ENCODE measurements at places on chromosomes 16 and 17.

DNA sequence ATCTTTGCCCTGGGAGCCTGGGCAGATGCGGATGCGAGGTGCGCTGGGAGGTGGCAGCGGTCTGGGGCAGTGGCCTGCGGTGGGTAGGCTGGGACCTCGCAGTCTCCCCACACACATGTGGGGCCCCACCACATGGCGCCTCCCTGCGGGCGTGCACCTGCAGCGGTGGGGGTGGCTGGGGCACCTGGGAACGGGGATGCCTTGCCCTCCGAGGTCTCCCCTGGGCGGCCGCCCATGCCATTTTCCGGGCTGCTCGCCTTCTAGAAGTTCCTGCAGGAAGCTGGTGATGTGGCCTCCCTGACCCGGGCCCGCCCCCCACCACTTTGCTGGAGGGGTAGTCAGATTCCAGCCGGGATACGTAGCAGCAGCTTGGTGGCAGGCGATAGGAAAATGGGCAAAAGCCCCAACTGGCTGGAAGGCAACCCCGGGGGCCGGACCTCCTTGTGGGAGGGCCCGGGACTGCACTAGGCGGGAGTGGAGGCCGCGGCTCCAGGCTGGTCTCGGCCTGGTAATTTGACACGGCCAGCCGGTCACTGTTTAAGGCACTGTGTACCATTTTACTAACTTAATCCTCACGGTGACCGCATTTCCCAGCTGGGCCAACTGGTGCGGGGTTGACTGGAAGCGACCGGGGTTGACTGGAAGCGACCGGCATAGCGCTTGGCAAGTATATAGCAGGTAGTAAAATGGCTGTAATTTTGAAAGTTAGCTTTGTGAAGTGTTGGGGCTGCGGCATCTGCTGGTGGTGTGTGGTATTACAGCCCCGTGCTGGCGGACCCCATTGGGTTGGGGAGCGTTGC is 38.5 kb downstream of the IGF2BP1 start:
- peak; percentile 24 for DNase-seq

DNA sequence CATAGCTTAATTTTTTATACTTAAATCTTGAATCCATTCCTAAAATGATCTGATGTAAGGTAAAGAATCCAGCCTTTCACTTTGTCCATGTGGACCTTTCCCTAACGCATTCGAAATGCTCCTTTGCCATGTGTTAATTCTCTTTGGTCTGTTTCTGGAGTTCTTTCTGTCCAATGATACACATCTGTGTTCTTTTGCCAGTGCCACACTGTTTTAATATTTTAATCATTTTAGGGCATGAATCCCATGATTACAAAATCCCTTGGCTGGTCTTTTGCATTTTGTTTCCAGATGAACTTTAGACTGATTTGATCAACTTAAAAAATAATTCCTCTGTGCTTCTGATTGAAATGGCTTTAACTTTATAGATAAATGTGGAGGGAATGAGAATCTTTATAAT is 74.1 kb downstream of the NTN1 start:
- DNase-seq = no peak

DNA sequence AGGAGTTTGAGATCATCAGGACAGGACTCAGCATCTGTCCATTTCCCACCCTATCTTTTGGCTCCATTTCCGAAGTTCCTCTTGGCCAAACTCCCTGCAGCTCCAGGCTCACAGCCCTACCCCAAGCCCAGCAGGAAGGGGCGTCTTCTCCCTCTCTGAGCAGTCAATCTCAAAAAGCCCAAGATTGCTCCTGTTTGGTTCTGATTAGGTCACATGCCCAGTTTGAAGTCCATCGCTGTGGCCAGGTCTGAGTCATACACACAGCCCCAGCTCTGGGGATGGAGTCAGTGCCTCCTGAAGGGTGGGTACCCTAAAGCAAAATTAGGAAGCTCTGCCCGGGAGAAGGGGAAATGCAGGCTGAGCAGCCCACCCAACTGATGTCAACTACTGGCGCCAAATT is 23.9 kb downstream of the SNX20 start:
- no peak for DNase-seq

GRCh38 chr16:86637744-86638143 is 59.4 kb downstream of the FOXL1 start:
- no peak for DNase-seq

DNA sequence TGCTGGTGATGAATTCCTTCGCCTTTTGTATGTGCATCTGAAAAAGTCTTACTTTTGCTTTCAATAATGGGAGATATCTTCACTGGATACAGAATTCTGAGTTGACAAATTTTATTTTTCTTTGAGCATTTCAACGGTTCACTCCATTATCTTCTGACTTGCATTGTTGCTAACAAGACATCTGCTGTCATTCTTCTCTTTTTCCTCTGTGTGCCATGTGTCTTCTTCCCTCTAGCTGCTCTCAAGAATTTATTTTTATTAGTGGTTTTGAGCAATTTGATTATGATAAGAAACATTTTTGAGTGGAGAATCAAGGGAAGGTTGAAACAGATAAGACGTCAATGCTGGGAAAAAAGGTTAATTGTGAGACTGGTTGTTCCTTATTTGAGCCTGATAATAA is 471.8 kb downstream of the CDH13 start:
- DNase-seq = no peak

- no peak for DNase-seq
These were observed 10.6 kb downstream of the CNTD1 start for GRCh38 chr17:42809250-42809649.

DNA sequence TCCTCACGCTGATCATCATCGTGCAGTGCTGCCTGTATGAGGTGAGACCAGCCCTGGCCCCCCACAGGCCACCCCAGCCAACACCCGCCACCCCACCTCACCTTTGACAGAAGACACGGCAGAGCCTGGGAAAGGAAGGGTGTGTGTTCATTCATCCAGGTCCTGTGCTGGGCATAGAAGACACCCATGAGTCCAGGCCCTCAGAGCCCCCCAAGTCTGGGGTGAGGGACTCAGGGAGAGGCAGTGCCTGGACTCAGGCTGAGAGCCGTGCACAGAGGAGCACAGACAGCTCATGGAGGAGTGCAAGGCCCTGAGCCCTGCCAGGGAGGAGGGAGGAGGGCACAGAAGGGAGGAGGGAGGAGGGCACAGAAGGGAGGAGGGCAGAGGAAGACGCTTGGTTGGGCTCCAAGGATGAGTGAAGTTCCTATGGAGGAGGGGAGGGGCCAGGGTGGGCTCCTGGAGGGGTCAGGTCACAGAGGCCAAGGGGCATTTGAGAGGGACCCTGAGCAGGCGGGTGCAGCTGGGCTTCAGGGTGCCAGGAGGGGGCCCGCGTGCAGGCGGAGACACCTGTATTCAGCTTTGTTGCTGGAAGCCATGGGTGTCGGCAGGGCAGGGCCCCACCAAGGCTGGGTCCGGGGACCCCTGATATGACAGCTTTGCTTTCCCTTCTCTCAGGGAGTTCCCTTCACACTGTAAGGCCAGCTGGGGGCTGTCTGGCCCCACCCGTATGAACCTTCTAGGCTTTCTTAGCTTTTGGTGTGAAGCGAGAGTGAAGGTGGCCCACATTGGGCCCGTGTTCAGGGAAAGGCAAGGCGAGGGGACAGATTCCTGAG is 11.4 kb downstream of the TAX1BP3 start:
- no peak for DNase-seq

- DNase-seq = no peak
These were observed 3.4 kb upstream of the PRSS8 start for GRCh38 chr16:31138621-31139578.

Measured in activated naive CD4-positive, alpha-beta T cell treated with anti-CD3 and anti-CD28 coated beads, Interleukin-2, amount 50 U/mL, for 16 hours (primary cell).